Natural killer cell (primary cell): ENCODE measurements at places on chromosomes 11 and 22. TPM values are rescaled to one million over a fixed set of nuclear protein-coding genes. Genes with fewer than 3 reads are reported as not detected.

DNA sequence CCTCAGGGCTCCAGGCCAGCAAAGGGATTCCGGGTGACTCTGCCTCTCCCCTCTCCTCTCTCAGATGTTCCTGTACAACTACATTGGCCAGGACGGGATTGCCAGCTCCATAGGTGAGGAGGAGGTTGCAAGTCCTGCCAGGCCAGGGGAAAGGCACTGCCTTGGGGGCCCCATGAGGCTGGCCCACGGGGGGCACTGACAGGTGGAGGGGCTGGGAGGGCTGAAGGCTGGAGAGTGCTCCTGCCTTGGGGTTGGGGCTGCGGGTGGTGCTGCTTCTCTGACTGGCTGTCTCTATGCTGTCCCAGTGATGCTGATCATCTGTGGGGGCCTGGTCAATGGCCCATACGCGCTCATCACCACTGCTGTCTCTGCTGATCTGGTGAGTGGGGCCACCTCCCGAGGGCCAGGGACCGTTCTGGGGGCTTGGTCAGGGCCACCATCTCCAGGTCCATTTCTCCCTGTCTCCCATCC is 21.7 kb downstream of the SLC37A2 start:
- H3K4me1 ChIP-seq: no peaks in the 10 kb centered on the region
- no peak overlapping the region for H3K4me3 ChIP-seq
- H3K27me3 ChIP-seq: no peaks in the 10 kb centered on the region
- no peak for DNase-seq

The DDX10 gene
- total RNA-seq: 23.4 TPM

DNA sequence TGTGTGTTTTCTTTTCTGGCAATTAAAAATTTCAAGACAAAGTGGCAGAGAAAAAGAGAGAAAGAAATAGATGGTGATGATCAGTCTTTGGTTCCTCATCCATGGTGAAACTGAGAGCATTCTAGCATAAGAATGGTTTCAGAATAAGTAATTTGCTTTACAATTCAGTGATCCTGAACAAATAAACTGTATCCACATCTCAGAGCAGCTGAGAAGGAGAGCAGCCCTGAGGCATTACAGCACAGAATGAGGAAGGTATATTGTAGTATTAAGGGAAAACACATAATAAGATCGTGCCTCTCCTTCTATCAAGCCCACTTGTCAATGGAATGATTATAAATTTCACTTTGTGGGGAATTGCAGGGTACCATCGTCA is 17.4 kb downstream of the LUZP2 start:
- DNase-seq: no peak
- H3K36me3 ChIP-seq: no peaks in the 10 kb centered on the region
- no peak overlapping the region for H3K4me3 ChIP-seq
- H3K27me3 ChIP-seq: no peaks in the 10 kb centered on the region
- no peaks in the 10 kb centered on the region for H3K4me1 ChIP-seq

The CD3G gene
- 8.2 TPM for total RNA-seq

- peak; percentile 40 for DNase-seq
- no peaks in the 10 kb centered on the region for H3K36me3 ChIP-seq
- no peaks in the 10 kb centered on the region for H3K4me1 ChIP-seq
- no peak overlapping the region for H3K27ac ChIP-seq
- no peaks in the 10 kb centered on the region for H3K27me3 ChIP-seq
- no peak overlapping the region for H3K4me3 ChIP-seq
These were observed 22.2 kb downstream of the CASP5 start for GRCh38 chr11:105000797-105001196.

- no peaks in the 10 kb centered on the region for H3K36me3 ChIP-seq
- H3K27me3 ChIP-seq: no peaks in the 10 kb centered on the region
- H3K4me1 ChIP-seq: peaks cover 8% of the 10 kb centered on the region
- H3K4me3 ChIP-seq: no peak overlapping the region
These were observed 35.4 kb upstream of the GNAZ start for GRCh38 chr22:23034621-23035556.

The AHNAK gene
- total RNA-seq: 677 TPM

- no peak for DNase-seq
- no peak overlapping the region for H3K4me3 ChIP-seq
- no peaks in the 10 kb centered on the region for H3K4me1 ChIP-seq
- H3K27ac ChIP-seq: no peak overlapping the region
These were observed 20.8 kb downstream of the ZNF195 start for GRCh38 chr11:3357994-3358676.

GRCh38 chr11:35139722-35140282 is 831 bp downstream of the CD44 start:
- H3K27ac ChIP-seq: peak overlapping the region; percentile 83
- no peak for DNase-seq
- peak overlapping the region; percentile 90 for H3K4me3 ChIP-seq
- no peaks in the 10 kb centered on the region for H3K27me3 ChIP-seq

DNA sequence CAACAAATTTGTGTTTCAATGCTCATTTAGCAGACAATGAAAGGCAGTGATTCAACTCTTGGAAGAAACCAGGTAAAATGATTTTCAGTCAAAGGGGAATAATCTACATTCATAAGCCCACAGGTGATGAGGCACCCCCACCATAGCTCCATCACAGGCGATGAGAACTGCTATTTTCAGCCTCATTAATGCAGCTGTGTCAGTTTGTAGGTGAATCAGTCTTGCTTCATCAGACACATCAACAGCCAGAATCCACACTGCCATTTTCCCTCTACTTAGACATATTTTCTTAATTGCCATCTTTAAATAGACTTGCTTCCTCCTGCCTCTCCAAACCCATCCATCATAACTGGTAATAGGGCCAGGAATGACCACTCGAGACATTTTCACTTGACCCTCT is 701.0 kb downstream of the OPCML start:
- H3K27ac ChIP-seq: no peak overlapping the region
- no peaks in the 10 kb centered on the region for H3K27me3 ChIP-seq
- DNase-seq: no peak
- no peaks in the 10 kb centered on the region for H3K4me1 ChIP-seq
- H3K4me3 ChIP-seq: no peak overlapping the region

The IFITM10 gene
- 5.5 TPM for total RNA-seq

- H3K4me1 ChIP-seq: no peaks in the 10 kb centered on the region
- H3K4me3 ChIP-seq: no peak overlapping the region
These were observed 388.4 kb upstream of the DDI1 start for GRCh38 chr11:103648054-103648453.

DNA sequence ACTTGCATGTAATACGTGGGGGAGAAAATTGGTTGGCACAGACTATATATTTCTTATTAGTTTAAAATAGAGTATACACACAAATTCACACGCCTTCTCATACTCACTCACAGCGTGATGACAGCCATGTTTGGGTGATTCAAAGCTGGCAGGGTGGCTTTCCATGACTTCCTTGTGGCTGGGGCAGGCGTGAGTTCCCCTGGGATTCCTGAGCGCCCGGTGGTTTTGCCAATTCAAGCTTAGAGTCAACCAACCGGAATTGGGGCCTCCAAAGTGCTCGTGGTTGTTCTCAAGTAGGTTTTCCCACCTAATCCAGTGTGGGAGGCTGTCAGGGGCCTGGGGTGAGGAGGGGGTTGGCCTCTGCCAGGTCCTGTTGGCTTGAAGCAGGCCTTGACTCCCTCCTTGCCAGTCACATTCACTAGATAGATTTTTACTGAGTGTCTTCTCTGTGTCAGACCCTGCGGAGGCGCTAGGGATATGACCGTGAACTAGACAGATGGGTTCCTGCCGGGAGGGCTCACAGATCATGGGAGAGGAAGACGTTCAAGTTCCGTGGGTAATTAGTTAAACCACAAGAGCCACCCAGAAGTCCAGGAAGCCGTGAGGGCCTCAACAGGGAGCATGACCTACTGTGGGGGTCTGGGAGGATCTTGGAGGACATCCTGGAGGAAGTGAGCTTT is 11.5 kb downstream of the PKNOX2 start:
- peaks cover 4% of the 10 kb centered on the region for H3K27me3 ChIP-seq
- no peak overlapping the region for H3K4me3 ChIP-seq
- no peak overlapping the region for H3K27ac ChIP-seq
- no peaks in the 10 kb centered on the region for H3K4me1 ChIP-seq
- no peaks in the 10 kb centered on the region for H3K36me3 ChIP-seq

DNA sequence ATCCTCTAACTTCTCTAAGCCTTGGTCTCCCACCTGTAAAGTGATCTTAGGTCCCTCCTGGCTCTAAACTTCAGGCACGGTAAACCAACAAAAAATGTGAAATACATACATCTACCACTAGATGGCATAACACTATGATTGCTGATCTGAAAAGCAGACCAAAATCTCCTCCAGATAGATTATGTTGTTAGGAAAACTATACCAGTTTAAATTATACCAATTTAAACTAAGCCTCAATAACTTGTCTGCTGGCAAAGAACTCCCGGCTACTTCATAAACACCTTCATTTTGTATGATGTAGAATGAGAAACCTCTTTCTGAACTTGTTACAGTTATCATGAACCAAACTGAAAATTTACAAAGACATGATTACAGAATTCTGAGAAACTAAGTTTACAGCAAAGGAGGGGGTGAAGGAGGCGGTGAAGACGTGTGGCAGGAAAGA is 85.9 kb downstream of the SBF2 start:
- H3K4me3 ChIP-seq: no peak overlapping the region
- H3K36me3 ChIP-seq: no peaks in the 10 kb centered on the region
- no peaks in the 10 kb centered on the region for H3K4me1 ChIP-seq
- peak; percentile 73 for DNase-seq
- no peaks in the 10 kb centered on the region for H3K27me3 ChIP-seq
- no peak overlapping the region for H3K27ac ChIP-seq

GRCh38 chr11:75214843-75215242 is 25.7 kb upstream of the TPBGL start:
- no peak for DNase-seq
- no peaks in the 10 kb centered on the region for H3K36me3 ChIP-seq
- H3K4me3 ChIP-seq: no peak overlapping the region
- no peak overlapping the region for H3K27ac ChIP-seq
- H3K27me3 ChIP-seq: no peaks in the 10 kb centered on the region

DNA sequence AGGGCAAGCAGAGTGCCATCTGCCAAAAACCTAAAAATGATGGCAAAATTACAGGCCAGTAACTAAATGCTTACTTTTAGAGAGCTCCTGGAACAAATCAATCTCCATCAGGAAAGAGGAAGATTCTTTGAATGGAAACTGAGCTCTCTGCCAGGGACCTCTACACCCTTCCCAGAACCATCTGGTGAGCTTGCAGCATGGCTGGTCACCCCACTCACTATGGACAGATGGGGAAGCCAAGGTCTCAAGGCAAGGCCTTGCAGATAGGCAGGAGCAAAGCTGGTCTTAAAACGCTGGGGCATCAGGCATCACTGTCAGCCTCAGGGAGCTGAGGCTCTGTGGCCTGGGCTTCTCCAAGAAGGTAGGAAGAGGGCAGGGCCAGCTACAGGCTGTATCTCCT is 36.2 kb downstream of the SERGEF start:
- peaks cover 14% of the 10 kb centered on the region for H3K36me3 ChIP-seq
- no peak for DNase-seq
- H3K27me3 ChIP-seq: no peaks in the 10 kb centered on the region
- H3K4me3 ChIP-seq: no peak overlapping the region
- no peak overlapping the region for H3K27ac ChIP-seq
